Mesendoderm (in vitro differentiated cells): ENCODE measurements at places on chromosomes 2 and 18.

GRCh38 chr2:214481204-214481603 lies 70.3 kb downstream of the VWC2L start:
- no peak for DNase-seq

- DNase-seq = no peak
Observed at GRCh38 chr18:26696308-26696707, 148.0 kb upstream of the KCTD1 start.

DNA sequence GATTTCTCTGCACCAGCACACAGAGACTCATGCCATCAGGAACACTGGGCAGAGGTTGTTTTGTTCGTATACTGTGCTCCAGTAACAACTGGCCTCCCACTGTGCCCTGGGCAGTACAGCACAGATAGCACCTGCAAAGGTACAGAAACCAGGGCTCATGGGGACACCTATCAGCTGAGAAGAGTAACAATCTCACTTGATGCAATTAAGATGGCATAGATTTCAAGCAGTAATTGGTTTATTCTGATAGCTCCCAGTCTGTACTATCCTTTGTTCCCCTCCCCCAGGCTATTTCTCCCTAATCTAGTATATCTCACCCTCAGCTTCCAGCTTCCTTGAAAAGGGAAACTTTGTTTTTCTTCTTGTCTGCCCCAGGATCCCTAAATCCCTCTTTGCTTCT lies 343.9 kb upstream of the MMADHC start:
- peak; percentile 92 for DNase-seq

DNA sequence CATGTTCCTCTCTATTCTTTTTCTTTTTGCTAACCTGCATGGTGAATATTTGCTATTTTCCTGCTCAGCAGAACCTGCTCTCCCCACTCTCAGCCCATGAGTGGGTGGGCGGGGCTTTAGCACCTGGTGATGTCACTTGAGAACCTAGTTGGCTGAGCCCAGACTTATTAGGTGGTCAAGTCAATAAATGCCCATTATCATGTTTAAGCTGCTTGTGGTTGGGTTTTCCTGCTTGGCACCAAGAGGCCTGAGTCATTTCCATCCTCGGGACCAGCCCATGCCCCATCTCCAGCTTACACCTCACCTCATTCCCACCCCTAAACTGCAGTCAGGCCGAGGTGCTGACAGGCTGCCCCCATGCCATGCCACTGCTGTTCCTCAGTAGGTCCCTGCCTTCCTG lies 226.6 kb downstream of the ANKRD30B start:
- no peak for DNase-seq

DNA sequence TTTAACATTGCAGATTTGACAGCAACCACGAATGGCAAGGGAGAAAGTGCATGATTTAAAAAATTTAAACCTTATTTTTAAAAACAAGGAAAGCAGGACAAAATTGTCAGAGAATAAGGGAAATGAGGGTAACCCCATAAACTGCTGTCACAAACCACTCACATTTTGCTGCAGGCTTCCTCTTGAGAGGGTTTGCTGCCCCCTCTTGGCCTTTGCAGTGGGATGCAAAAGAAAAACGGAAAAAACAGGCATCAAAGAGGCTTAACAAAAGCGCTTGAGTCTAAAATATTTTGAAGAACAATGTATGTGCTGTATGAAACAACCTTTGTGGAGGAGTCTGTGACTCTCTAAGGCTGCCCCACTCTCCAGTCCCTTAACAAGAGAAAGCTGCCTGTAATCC lies 91.6 kb downstream of the TMX3 start:
- peak; percentile 78 for DNase-seq

DNA sequence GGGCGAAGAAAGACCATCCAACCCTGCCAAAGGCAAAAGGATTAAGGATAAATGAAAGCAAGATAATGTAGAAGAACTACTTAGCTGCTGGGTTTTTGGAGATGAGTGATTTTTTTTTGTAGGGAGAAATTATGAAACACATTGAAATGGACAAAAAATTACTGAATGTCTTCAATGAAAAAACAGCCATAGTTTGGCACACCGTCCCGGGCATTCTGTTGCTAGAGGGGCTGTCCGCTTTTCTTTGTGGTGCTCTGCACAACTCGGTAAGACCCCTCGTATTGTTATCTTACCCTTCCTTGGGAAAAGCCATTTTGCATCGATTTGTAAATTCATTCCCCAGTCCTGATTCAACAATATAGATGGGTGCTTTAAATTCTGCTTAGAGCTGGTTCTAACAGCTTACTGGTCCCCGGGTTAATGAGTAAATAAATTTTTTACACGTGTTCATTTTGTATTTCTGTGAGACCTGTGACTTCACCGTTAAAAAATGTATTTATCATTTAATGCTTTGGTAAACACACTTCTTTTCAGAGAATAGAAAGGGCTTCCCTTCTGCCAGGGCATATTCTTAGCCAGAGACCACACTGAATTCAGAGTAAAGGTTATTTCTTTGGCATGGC lies 912 bp upstream of the LAPTM4A start:
- DNase-seq = peak; percentile 28

DNA sequence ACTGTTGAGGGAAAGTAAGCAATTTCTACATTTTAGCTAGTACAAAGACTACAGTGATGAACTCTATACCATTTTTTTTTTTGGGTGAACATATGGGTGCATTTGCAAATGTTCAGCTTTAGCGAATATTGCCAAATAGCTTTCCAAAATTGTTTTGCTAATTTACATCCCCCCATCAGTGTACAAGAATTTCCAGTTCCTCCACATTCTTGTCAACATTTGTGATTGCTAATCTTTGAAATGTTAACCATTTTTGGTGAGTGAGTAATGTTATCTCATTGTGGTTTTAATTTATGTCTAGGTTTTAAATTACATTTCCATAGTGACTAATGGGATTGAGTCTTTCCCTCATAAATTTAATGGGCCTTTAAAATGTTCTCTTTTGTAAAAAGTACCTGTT lies 16.4 kb upstream of the CNRIP1 start:
- DNase-seq = no peak

DNA sequence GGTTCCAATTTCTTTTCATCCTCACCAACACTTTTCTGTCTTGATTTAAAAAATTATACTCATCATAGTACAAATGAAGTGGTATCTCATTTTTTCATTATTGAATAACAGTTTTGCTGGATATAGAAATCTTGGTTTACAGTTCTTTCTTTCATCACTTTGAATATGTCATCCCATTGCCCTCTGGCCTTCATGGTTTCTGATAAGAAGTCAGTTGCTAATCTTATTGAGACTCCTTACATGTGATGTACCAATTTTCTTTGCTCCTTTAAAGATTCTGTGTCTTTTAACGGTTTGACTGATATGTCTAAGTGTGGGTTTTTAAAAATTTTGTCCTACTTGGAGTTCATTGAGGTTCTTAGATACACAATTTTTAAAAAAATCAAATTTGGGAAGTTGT lies 35.0 kb downstream of the SLC3A1 start:
- DNase-seq = no peak

GRCh38 chr2:29012211-29012681 lies 31.1 kb downstream of the TOGARAM2 start:
- no peak for DNase-seq

GRCh38 chr2:144217853-144218633 lies 301.9 kb downstream of the ZEB2 start:
- no peak for DNase-seq

DNA sequence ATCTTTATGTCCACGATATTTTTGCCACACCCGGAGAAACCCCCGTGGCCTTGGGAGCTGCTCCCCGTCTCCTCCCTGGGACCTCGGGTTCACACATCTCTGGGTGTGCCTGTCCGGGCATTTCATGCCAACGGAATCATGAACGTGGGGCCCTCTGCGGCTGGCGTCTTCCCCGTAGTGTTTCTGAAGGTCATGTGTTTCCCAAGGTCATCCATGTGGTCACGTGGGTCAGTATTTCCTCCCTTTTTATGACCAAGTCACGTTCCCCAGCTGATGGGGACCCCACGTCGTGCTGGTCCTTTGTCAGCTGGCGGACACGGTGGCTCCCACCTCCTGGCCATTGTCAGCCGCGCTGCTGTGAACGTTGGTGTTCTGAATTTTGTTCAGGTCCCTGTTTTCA lies 135.7 kb downstream of the NFATC1 start:
- DNase-seq = no peak

DNA sequence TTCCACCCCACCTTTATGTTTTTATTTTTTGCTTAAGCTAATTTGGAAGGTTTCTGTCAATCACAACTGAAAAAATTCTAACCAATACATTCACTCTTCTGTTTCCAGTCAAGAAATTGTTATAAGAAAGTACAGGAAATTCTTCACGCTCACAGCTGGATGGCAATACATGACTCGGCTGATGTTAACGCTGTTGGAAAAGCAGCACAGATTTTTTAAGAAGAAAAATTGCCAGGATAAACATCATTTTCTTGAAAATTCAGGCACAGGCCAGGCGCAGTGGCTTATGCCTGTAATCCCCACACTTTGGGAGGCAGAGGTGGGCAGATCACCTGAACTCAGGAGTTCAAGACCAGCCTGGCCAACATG lies 46.1 kb downstream of the STPG4 start:
- DNase-seq = no peak

DNA sequence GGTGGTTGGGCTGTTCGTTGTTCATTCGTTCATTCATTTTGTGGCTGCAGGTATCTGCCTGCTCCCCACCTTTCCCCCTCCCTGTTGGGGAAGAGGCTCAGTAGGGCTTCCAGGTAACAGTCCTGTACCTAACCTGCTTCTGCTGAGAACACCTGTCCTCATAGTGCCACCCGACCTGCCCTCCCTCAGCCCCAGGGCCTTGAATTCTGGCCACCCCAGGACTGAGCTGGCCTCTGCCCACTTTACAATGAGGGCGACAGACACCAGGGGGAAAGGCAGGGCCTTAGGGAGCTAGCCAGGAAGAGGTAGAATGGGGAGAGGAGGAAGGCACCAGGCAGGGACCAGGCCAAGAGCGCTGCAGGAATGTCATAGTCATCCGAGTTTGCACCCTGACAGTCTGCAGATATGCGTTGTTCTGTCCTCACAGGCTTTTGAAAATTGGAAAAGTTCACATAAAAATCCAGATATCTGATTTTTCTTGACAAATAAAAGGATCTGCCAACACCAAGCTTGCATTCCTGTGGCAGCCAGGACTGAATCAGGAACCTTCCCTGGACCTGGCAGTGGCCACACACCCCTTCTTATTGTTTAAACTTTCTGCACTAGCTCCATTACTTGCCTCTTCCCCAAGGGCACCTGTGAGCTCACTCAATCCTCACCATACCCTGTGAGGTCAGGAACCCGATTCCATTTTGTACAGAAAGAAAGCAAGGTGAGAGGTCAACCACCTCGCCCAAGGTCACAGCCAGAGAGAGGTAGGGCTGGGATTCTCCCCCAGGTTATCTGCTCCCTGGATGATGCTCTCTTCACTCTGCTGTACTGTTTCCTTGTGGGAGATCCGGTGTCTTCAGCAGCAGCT lies 35.3 kb upstream of the MRPL33 start:
- no peak for DNase-seq

DNA sequence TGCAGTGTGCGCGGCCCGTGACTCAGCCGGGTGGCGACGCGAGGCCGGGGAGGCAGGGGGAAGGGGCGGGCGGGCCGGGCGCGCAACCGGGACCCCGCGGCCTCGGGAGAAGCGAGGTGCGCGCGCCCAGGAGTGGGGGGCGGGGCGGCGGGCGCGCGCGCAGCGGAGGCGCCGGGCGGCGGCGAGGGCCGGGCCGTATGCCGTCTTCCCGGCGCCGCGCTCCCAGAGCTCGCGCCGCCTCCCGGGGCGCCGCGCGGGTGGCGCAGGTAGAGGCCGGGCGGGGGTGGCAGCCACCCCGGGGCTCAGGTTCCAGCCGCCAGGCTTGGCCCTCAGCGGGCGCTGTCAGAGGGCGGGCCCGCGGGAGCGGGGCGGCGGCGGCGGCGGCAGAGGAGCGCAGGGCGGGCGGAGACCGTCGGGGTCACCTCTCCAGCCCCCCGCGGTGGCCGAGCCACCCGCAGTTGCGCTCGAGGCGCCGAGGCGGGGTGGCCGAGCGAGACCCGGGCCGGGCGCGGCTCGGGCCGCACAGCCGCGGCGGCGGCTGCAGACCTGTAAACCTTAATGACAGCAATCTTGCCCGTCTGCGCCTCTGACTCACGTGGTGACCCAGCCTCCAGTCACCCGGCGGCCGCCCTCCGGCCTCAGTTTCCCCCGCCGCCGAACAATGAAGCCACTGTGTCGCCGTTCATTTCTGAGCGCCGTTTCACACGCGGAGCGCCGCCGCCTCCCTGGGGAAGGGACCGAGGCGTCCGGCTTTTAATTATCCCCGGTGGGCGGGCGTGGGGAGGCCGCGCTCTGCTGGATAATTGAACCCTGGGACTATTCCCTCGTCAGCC lies 25.3 kb upstream of the SMAD7 start:
- DNase-seq = peak; percentile 81

GRCh38 chr2:181586569-181587081 lies 70.3 kb downstream of the CERKL start:
- DNase-seq = no peak

DNA sequence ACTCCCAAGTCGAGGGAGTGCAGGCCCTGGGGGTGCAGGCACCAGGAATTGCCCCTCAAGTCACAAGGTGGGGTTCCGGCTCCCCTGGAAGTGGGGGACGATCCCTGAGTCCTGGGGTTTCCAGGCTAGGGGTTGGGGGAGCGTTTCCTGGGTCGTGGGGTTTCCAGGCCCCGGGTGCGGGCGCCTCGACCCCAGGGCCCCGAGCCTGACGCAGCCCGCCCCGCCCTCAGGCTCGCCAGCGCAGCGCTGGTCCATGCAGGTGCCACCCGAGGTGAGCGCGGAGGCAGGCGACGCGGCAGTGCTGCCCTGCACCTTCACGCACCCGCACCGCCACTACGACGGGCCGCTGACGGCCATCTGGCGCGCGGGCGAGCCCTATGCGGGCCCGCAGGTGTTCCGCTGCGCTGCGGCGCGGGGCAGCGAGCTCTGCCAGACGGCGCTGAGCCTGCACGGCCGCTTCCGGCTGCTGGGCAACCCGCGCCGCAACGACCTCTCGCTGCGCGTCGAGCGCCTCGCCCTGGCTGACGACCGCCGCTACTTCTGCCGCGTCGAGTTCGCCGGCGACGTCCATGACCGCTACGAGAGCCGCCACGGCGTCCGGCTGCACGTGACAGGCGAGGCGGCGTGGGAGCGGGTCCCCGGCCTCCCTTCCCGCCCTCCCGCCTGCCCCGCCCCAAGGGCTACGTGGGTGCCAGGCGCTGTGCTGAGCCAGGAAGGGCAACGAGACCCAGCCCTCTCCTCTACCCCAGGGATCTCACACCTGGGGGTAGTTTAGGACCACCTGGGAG lies 12.0 kb downstream of the SIGLEC15 start:
- DNase-seq = peak; percentile 81

GRCh38 chr2:181354626-181355025 lies 102.6 kb upstream of the ITGA4 start:
- DNase-seq = no peak

DNA sequence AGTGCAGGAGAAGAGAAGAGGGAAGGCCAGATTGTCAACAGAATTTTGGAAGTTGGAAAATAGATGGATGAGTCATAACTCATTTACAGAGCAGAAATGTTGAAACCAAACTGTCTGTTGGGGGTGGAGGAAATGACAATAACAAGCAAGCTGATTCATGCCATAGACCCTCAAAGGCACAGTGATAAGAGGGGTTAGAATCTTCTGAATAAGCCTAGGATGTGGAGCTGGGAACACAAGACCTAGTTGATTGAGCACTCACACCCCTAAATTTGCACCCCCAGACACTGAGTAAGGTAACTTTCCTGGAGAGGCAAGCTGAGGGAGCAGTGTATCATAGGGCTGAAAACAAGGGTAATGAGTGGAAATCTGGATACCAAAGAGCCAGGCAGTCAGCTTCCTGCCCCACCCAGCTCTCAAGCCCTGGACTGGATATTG lies 141.4 kb downstream of the SCG2 start:
- peak; percentile 8 for DNase-seq

GRCh38 chr2:215455958-215456357 lies 20.1 kb upstream of the FN1 start:
- no peak for DNase-seq

GRCh38 chr2:11757101-11757500 lies 10.7 kb downstream of the LPIN1 start:
- no peak for DNase-seq
